ENCODE measurements at places on chromosomes 11 and 22.
A peak's percentile ranks its signal among the peaks of the same experiment; 100 is the strongest.

DNA sequence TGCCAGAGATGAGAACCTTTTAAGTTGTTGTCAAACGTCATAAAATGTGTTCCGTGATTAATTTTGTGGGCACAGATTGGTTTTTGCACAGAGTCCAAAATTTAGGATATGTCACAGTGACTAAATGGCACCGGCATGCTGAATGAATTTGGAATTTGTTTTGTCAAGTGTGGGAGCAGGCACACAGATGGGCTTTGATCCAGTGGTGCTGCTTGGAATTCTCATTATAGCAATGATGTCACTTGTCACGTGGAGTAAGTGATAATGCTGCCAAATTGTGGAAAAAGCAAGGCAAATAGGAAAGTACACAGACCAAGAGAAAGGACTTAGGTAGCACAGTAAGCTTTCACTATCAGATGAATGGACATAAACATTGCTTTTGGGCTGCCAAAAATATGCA is 8.0 kb upstream of the LIN7C start:
- DNase-seq, result no peak

GRCh38 chr11:125448136-125448535 is 47.9 kb downstream of the FEZ1 start:
- DNase-seq, result no peak

DNA sequence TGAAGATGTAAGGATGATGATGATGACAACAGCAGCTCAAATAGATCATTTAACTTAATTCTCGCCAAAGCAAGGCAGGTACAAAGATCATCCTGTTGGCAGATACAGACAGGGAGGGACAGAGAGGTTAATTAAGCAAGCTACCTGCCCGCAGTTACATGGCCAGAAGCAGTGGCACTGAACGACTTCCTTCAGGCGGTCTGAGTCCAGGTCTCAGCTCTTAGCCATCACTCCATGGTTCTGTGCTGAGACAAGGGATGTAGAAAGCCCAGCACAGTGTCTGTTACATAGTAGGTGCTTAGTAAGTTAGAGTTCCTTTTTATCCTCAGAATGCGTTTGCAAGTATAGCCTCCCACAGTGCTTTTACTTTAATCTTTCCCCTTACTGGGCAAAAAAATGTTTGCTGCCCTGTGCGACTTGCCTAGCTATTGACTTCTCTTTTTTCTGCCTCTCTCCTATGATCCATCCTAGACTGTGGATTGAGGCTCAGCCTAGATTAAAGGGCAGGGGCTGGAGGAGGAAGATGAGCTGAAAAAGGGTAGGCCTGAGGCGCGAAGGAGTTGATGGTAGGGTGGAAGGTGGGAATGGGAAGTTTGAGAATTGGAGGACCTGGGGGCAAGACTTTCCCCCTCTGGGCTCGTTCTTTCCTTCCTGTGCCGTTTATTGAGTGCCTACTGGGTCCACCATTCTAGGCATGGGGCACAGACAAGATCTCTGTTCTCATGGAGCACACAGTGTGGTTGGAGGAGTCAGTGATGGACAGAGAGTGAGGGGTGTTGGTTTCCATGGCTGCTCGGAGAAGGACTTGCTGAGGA is 108.2 kb upstream of the OR4B1 start:
- DNase-seq, result no peak

- DNase-seq, result no peak
Observed at GRCh38 chr22:49820984-49821383, 6.7 kb downstream of the BRD1 start.

DNA sequence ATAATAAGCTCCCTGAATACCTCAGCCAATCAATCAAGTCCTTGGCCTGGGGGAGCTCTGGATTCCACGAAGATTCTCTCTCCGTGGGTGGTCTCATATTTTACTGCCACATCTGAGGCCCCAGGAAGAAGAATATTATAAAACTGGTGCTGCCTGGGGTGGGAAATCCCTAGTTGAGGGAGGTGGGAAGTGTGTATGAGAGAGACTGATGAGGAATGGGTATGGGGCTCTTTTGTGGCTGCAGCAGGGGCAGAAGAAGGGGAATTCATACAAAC is 71.5 kb downstream of the SYN3 start:
- no peak for DNase-seq

DNA sequence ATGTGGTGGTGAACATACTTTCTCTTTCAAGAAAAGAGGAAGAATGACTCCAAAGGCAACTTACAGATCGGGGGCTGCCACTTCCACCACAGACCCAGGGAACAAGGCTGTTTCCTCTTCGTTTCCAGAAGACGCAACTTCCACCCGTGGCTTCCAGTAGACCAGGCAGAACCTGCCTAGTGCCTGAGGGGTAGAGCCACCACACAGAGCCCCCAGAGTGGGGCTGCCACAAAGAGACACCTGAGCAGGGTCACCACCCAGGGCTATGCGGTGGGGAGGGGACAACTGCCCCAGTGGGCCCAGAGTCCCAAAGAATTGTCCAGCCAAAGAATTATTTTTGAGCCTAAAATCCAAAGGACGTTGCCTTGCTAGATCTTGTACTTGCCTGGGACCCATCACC is 16.7 kb upstream of the PHF21B start:
- DNase-seq, result no peak

DNA sequence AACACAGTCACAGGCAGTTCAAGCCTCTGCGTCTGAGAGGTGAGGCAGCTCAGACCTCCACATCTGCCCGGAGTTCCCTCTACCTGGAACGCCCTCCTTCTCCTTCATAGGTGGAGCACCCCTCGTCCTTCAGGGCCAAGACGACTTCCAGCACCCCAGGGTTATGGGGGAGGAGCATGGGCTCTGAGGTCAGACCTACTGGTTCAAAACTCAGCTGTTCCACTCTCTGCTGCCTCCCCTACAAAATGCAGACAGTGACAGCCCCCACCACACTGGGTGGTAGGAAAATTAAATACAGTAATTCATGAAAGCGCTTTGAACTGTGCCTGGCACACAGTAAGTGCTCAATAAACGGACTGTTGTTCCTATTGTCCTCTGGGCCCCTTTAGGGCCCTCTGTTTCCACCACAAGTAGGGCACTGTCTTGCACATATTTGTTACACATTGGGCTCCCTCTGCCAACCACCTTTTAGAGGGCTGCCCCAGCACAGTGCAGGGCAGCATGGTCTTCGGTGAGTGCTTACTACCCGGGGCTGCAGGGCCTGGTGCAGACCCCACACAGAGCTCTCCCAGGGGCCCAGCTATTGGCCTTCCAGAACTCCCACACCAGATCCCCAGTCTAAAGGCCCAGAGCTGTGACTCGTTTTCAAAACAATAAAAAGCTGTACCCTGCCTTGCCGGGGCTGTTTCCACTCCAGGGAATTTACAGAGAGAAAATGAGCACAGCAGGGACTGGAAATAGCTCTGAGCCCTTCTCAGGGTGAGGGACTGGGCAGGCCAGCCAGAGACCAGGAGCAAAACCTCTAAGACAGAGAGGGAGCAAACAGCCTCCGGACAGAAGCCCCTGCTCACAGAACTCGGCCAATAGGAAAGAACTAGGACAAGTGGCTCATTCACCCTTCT is 2.5 kb downstream of the TMEM184B start:
- DNase-seq, result no peak

- no peak for DNase-seq
Observed at GRCh38 chr11:126790550-126791081, 210.0 kb downstream of the KIRREL3 start.

DNA sequence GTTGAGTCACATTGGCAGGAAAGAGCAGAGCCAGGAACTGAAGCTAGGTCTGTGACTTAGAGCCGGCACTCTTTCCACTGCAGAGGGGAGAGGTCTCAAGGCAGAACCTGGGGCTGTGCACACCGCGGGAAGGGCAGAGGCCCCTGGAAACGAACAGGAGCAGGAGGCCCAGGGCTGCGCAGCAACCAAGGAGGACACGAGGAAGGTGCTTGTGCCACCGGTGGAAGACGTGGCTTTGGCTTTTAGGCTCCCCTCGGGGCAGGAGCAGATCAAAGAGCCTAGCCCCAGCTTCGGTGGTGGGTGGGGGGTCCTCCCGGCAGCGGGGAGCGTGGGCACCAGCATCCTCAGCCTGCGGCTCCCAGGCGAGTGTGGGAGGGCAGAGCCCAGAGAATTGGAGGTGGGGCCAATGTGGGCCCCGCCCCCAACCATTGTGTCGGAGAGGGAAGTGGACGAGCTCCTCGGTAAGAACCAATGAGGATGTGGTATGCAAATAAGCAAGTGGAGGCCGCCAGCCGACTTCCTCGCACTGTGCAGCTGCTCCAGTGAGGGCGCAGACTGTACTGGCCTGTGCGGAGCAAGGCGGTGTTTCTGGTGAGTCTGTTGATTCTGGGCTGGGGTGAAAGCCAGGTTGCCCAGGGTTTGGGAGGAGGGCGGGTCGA is at the start of gene CCDC116:
CCDC116 (plus strand) TSS at position 524 of the 659 bp plus-strand sequence. CDS start 422 bp downstream, outside the sequence.
- peak; percentile 24 for DNase-seq

DNA sequence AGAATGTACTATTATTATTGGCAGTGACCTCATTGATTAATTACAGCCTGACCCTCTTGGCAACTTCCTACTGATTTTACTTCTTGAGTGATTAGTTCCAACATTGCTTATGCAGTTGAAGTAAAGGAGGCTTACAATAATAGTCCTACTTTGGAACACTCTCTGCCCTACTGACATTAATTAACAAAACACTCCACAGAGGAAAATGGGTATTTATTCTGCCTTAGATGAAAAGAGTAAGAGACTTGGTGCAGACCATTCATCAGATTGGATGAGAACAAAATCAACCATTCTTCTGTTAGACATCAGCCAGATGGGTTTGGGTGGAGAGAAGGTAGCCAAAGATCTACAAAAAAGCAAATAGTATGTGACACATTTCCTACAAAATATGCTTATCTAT is 363.8 kb downstream of the FAT3 start:
- DNase-seq, result no peak

DNA sequence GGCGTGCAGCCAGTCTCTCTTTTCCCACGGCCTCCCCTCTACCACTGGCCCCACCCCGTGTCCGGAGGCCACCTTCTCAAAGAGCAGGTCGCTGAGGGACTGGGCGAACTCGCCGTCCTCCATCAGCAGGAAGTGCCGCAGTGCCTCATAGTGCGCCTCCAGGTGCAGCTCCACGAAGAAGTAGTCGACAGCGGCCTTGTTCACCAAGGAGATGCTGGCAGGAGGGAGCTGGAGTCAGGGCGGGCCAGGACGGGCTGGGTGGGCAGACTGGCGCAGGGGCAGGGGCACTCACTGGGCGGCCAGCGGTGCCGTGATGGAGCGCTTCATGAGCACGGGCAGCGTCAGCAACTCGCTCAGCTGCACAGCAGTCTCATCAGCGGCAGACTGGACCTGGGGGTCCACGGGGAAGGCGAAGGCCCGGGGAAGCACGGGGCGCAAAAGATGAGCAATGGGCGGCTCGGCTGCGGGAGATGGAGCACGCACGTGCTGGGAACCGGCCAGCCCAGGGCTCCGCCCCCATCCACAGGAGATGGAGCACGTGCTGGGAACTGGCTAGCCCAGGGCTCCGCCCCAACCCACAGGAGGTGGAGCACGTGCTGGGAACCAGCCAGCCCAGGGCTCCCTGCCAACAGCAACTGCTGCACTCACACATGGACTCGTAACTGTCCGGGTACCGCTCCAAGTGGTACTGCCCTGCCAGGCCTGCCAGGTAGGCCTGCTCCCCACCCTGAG is 18.4 kb downstream of the SELENOO start:
- no peak for DNase-seq

DNA sequence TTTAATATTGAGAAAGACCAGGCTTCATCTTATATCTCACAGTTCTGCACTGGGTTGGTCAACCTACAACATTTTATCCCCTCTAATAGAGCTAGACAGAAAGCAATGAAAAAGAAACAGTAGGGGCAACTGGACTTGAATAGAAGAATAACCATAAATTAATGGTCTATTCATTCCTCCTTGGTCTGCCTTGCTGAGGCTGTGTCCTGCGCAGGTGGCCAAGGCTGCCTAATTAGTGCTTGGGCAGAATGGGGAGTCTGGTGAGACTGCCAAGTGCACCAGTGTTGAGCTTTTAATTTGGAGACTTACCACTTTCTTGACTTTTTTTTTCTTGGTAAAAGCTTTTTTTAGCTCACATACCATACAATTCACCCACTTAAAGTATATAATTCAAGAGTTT is 35.0 kb upstream of the SPON1 start:
- no peak for DNase-seq

DNA sequence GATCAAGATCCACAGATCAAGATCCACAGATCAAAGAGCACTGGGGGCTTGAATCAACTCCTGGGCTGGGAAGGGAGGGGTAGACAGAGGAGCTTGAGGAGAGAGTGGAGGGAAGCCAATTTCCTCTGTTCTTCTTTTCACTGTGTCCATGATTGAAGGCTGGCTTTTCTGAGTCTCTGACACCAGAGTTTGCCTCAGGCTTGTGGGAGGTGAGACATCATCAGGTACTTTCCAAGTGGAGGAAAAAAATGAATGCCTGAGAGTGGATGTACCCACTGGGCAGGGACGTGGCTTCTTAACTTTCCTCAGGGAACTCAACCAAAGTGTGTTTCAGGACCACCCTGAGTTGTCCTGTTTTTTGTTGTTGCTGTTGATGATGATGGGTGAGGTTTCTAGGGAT is 11.0 kb upstream of the HEPHL1 start:
- no peak for DNase-seq

GRCh38 chr11:71936825-71937224 is 8.0 kb downstream of the RNF121 start:
- DNase-seq, result no peak

GRCh38 chr11:63850920-63851319 is 12.0 kb downstream of the MARK2 start:
- DNase-seq, result no peak
